ENCODE measurements at places on chromosomes 11 and 22.
A peak's percentile ranks its signal among the peaks of the same experiment; 100 is the strongest.

DNA sequence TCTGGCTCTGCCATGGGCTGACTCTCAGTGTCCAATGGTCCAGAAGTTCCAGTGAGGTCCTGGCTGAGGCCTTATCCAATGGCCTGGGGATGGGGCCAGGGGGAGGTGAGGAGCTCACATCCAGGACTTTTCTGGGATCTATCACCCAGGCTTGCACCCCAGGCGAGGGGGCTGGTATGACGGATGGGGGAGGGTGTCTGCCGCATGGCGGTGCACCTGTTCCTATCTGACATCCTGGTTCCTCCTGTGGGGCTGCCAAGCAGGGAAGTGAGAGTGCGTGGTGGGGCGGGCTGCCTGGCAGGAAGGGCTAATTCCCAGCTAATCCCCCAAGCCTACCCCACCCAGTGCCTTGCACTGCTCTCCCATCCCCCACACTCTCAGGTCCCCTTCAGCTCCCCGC, 102.1 kb downstream of the NECTIN1 start:
- no peak for DNase-seq

GRCh38 chr22:49206281-49206680, 621.4 kb downstream of the BRD1 start:
- no peak for DNase-seq

DNA sequence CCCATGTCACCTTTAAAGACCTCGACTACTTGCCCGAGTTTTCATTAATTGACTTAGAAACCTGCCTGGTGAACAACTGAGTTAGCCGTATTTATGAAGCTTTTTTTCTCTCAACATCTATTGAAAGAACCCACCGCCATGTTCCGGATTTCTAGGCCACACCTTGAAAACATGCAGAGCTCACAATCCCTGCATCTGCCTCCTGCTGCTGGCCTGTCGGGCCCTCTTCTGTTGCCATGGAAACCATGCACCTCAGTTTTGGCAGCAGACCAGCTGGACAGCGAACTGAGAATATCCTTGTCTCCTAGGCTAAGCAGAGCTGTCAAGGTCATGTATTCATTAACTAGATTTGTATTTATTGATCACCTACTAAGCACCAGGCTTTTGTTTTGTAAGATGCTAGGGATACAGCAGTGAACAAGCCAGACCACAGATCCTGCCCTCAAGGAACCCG, 4.3 kb upstream of the PATZ1 start:
- DNase-seq: no peak

- no peak for DNase-seq
These were observed 31.5 kb downstream of the EHF start for GRCh38 chr11:34652191-34652973.

DNA sequence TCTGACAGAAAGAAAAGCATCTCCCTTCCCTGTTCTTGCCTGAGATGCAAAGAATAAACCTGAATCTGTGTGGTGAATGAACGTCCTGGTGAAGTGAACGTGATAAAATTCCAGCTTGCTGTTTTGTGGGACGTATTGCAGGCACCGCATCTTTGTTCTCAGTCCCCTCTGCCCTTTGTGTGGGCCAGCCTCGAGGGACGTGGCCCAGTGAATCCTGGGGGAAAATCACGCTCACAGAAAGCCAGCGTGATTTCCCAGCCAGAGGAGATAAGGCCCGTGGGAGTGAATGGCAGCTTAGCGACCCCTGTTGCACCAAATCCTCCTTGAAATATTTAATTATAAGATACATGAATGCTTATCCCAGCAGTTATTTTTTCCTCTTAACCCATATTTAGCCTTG, 129.1 kb downstream of the COMMD9 start:
- no peak for DNase-seq

- DNase-seq: no peak
These were observed 86.3 kb downstream of the MORC2 start for GRCh38 chr22:30882184-30882717.

- DNase-seq: peak; percentile 51
These were observed 48.5 kb downstream of the GGTLC2 start for GRCh38 chr22:22692707-22693530.

GRCh38 chr11:32231909-32232493, 141.1 kb downstream of the RCN1 start:
- no peak for DNase-seq

DNA sequence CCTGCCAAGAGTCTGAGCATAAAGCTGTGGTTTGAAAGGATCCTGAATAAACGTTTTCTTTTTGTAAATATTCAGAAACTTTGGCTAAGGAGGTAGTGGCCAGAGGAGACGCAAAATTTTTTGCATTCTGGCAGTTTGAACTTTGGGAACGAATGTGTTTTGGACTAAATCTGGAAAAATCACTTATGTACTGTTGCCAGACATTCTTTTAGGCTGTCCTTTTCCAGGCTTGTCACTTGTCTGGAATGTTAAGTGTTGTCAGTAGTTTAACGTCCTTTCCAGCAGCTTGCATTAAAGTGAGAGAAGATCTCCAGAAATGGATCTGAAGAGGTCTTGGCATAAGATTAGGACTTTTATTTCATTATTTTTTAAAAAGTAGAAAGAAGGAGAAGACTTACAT, 18.5 kb downstream of the SPECC1L start:
- DNase-seq: no peak

DNA sequence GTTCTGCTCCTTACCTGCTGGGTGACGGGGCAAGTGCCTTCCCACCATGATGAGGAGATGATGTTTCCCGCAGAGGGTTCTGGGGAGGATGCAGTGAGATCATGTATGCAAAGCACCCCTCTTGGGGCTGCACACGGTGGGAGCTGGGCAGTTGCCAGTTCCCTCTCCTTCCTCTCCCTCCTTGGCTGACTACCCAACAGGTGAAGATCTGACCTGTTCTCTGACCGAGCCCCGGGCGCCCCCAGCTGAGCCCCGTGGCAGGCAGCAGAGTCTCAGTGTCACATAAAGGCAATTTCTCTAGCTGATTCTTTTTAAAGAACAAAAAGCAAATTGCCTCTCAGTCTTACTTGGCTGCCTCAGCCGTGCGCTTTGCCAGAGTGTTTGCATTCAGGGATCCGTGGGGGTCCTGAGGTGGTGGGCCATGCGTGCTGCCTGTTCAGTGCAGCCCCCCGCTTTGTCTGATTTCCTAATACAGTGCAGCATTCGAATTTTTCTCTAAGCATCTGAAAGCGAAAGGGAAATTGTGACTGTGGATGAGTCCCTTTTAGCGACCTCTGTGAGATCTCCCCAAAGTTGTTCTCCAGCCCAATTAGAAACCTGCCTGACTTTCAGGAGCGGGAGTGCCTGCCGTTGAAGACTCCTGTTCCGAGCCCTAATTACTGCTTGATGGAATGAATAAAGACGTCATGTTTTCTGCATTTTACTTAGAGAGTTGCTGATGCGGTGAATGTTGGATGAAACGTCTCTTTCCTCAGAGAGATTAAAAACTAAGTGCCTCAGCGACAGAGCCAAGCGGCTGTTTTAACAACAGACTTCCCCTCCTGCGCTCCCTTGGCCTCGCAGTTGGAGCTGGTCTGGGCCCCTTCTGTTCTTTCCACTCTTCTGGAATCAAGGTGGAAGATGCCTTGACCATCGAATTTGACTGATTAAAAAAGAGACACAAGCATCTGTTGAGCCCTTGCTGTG, 86.0 kb downstream of the GRIK4 start:
- no peak for DNase-seq

GRCh38 chr22:19622061-19622441, 92.3 kb upstream of the SEPTIN5 start:
- DNase-seq: no peak

GRCh38 chr22:17921871-17922821, 102.2 kb downstream of the MICAL3 start:
- DNase-seq: no peak

- DNase-seq: no peak
These were observed 49.1 kb downstream of the MICAL2 start for GRCh38 chr11:12159351-12160099.

DNA sequence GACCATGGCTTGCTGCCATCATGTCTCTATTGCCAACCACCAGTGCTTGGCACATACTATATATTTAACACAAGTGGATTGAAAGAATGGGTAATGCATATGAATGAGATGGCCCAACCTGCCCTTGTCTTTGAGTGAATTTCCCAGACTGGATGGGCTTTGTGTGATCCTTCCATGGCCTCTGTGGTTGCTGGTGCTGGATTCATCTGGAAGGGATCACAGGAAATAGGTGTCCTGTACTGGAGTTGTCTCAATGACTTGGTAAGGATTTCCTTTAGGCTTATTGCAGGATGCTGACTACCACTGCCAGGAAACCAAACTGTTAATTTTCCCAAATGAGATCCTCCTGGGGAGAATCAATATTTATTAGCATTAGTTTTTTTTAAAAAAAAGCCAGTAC, 328.6 kb downstream of the TMEM135 start:
- DNase-seq: no peak

- no peak for DNase-seq
These were observed 9.3 kb downstream of the TSSC4 start for GRCh38 chr11:2409611-2410468.

GRCh38 chr22:45424241-45424731, 10.8 kb downstream of the RIBC2 start:
- DNase-seq: no peak

DNA sequence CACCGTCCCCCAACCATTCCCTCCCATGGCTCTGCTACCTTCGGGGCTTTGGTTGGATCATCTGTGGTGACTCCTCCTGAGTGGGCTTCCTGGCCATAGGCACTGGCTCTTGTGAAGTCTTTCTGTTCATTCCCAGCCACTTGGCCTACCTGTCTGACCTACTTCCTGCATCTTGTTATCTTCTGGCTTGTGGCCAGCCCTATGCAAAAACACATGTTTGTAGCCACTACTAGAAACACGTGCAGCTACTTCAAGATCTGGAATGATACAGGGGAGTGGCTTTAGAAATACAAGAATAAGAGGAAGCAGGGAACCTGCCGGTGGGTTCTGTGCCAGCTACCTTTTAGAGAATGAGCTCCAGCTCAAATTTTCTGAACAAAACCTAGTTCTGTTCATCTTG, 20.9 kb downstream of the RCOR2 start:
- DNase-seq: no peak

DNA sequence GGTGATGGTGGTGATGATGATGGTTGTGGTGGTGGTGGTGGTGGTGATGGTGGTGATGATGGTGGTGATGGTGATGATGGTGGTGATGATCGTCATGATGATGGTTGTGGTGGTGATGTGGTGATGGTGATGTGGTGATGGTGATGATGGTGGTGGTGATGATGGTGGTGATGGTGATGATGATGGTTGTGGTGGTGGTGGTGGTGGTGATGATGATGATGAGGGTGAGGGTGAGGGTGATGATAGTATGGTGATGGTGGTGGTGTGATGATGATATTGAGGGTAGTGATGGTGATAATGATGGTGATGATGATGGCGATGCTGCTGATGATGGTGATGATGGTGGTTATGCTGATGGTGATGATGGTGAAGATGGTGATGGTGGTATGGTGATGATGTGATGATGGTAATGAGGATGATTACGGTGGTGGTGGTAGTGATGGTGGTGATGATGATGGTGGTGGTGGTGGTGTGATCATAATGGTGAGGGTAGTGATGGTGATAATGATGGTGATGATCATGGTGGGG, 63.8 kb downstream of the MPPED1 start:
- DNase-seq: no peak

GRCh38 chr11:65115361-65116082, 2.0 kb downstream of the ZNHIT2 start:
- DNase-seq: no peak

DNA sequence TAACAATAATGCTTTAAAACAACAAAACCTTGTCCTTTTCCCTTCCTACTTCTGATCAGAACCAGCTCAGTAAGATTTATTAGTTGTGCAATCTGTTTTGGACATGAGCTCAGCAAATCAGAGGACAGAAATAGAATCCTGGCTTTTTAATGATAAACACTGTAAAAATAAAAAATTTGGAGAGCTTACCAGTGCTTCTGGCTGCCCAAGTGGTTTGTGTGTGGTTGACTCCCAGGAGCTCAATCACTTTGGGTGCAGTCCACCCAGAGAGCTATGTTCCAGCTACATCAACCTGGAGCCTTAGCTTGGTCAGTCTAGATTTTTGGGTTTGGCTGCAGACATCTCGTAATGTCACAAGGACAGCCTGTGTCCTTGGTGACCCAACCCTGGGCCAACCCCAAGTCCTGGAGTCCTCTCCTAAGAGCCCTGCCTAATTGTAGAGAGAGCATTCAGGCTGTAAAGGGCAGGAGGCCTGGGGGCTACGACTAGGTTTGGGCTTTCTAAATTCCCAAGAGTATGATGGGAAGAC, 28.5 kb downstream of the CD44 start:
- DNase-seq: no peak

- no peak for DNase-seq
These were observed 59.1 kb upstream of the SLC22A12 start for GRCh38 chr11:64531906-64532312.

DNA sequence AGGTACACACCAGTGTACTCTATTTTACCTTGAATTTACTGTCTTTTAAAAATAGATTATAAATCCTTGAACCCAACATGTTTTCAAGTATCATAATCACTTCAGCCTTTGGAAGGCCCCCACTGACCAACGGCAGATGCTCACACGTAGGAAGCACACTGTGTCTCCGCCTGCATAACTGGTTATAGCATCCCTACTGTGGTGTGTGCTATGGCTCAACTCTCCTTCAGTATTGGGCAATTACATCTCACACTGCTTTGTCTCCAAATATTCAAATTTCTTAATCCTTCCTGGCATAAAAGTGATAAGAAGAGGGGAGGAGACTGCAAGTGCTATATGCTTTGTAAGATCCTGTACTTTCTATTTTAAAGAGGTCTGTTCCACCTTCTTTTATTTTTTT, 165.7 kb downstream of the CADM1 start:
- DNase-seq: no peak

DNA sequence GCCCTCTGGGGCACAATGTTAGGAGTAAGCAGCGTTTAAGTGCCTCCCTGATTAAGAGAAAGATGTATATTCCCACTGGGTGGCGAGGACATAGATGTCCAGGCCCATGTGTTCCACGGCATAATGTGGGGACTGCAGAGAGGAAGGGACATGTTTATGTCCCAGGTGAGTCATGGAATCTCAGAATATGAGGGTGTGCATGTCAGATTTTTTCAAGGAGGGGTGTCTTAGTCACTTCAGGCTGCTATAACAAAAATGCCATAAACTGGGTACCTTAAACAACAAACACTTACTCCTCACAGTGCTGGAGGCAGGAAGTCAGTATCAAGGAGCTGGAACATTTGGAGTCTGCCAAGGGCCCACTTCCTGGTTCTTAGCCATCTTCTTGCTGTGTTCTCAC, 55.1 kb downstream of the BCR start:
- DNase-seq: no peak

DNA sequence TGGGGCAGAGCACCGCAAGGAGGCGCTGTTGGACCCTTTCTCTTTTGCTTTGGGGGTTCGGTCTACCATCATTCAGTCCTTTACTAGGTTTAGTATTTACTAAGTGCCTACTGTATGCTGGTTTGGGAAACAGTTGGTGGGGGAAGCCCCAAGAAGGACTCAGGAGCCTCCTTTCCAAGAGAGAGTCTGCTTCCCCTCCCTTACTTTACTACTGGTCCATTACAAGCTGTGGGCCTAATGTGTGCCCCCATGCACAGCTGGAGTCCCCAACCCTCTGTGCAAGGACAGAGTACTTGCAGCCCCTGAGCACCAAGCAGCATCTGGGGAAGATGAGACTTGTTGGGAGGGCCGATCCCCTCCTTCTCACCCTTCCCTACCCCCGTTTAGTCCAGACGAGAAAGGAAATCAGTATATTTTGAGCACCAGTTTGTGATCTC, 876 bp upstream of the UBE2L6 start:
- no peak for DNase-seq
